ENCODE measurements at places on chromosomes 13 and 19. TPM values are rescaled to one million over a fixed set of nuclear protein-coding genes. Genes with fewer than 3 reads are reported as not detected.

Gene ZNF260
- 19.0 TPM for total RNA-seq

Gene KEAP1
- total RNA-seq: 91.0 TPM

Gene RAP2A
- total RNA-seq: 30.4 TPM

Gene KLK6
- total RNA-seq: not detected

Gene ADPRHL1
- 1.0 TPM for total RNA-seq

Gene KIR2DL4
- not detected for total RNA-seq

Gene FARP1
- total RNA-seq: 37.4 TPM

Gene MAP3K10
- total RNA-seq: 10.8 TPM

Gene ERICH4
- total RNA-seq: not detected

Gene CCDC122
- 11.2 TPM for total RNA-seq

Gene TTC9B
- 0.17 TPM for total RNA-seq

Gene ARHGEF1
- 37.5 TPM for total RNA-seq

Gene GPR108
- total RNA-seq: 44.1 TPM

Gene CEACAM16
- total RNA-seq: not detected

Gene SPHK2
- 18.0 TPM for total RNA-seq

Gene CYP2F1
- not detected for total RNA-seq

Gene OLFM2
- 4.1 TPM for total RNA-seq

Gene SLAIN1
- total RNA-seq: 0.17 TPM

Gene CEACAM7
- total RNA-seq: not detected

Gene MED29
- 34.4 TPM for total RNA-seq

Gene CCDC194
- 0.15 TPM for total RNA-seq

Gene ZNF665
- total RNA-seq: 4.8 TPM

Gene FPR1
- not detected for total RNA-seq

Gene ATP8A2
- 0.17 TPM for total RNA-seq

Gene MBD3L2B
- not detected for total RNA-seq

Gene HRC
- not detected for total RNA-seq

Gene APC2
- total RNA-seq: 0.83 TPM

Gene TPTE2
- total RNA-seq: not detected

Gene ASPDH
- not detected for total RNA-seq

Gene FCAR
- not detected for total RNA-seq

Gene THSD8
- not detected for total RNA-seq

Gene ZNF865
- 3.5 TPM for total RNA-seq

Gene ERICH6B
- not detected for total RNA-seq

Gene FFAR2
- total RNA-seq: not detected

Gene FOSB
- 0.73 TPM for total RNA-seq

Gene MBNL2
- total RNA-seq: 46.3 TPM

Gene SCEL
- not detected for total RNA-seq

Gene SMIM17
- 0.33 TPM for total RNA-seq

Gene KIRREL2
- total RNA-seq: not detected

Gene SPART
- total RNA-seq: 81.3 TPM

Gene FGF22
- not detected for total RNA-seq

Gene NUDT19
- total RNA-seq: 8.3 TPM

Gene ZNF471
- 5.0 TPM for total RNA-seq

Gene OVOL3
- total RNA-seq: not detected

Gene CGB8
- total RNA-seq: not detected

Gene REEP6
- total RNA-seq: 4.6 TPM

Gene STXBP2
- 7.4 TPM for total RNA-seq

Gene GPR4
- total RNA-seq: 0.73 TPM
